ENCODE measurements at places on chromosomes 12 and 14. TPM values are rescaled to one million over a fixed set of nuclear protein-coding genes. Genes with fewer than 3 reads are reported as not detected.

DNA sequence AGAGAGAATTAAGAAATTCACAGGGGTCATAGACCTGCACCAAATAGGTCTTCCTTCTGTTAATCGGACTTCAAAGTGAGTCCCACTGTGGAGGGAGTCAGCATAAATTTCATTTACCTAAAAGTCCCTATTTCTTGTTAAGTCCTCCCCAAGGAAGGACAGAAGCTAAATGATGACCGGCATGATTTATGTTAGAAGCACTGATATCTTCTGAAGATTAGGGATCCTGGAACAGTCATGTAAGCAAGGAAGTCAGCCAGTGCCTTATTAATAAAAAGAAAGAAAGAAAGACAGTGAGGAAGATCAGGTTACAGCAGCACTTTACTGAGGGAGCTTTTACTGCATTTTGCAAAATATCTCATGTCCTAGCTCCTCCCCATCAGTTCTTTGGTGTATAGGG is 287.5 kb downstream of the FOXG1 start:
- DNase-seq: no peak
- no peaks in the 10 kb centered on the region for H3K27me3 ChIP-seq
- H3K4me3 ChIP-seq: no peak overlapping the region
- no peak overlapping the region for H3K27ac ChIP-seq
- no peaks in the 10 kb centered on the region for H3K36me3 ChIP-seq

DNA sequence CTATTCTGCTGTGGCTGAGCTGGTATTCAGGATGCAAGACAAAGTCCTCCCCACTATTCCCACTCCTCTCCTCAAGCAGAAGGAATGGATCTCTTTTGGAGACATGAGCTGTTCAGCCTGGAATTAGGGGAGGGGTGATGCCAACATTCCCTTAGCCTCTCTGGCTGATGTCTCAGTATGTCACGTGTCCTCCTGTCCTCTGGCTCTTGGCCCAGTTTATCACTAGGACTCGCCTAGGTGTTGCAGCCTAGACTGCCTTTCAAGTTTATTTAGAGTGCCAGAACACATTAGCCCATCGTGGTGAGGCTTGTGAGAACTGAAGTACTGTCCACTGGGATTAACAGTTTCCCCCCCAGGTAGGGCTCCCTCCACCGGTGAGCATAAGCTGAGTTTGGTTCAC is 239.9 kb upstream of the MIS18BP1 start:
- H3K4me1 ChIP-seq: no peaks in the 10 kb centered on the region
- no peak for DNase-seq
- H3K36me3 ChIP-seq: no peaks in the 10 kb centered on the region
- H3K27me3 ChIP-seq: no peaks in the 10 kb centered on the region
- no peak overlapping the region for H3K4me3 ChIP-seq
- H3K27ac ChIP-seq: no peak overlapping the region

- no peaks in the 10 kb centered on the region for H3K27me3 ChIP-seq
- H3K4me1 ChIP-seq: peaks cover 14% of the 10 kb centered on the region
- H3K36me3 ChIP-seq: no peaks in the 10 kb centered on the region
- H3K27ac ChIP-seq: no peak within 1 kb of the TSS
- no peak for DNase-seq
Observed at GRCh38 chr12:5945071-5946008, at the start of gene ANO2. Gene ANO2 (minus strand): TSS chr12:5945259. CDS start chr12:5945217, 42 bp downstream.

- H3K36me3 ChIP-seq: no peaks in the 10 kb centered on the region
- no peak for DNase-seq
- peaks cover 8% of the 10 kb centered on the region for H3K4me1 ChIP-seq
- H3K27me3 ChIP-seq: no peaks in the 10 kb centered on the region
- H3K4me3 ChIP-seq: no peak overlapping the region
Observed at GRCh38 chr12:42343721-42344120, 17.8 kb downstream of the PPHLN1 start.

- H3K27ac ChIP-seq: no peak overlapping the region
- H3K4me1 ChIP-seq: peaks cover 4% of the 10 kb centered on the region
- no peak for DNase-seq
Observed at GRCh38 chr12:126507231-126507630, 1442.0 kb downstream of the AACS start.

GRCh38 chr12:127025545-127025944 is 1241.4 kb upstream of the TMEM132C start:
- no peaks in the 10 kb centered on the region for H3K4me1 ChIP-seq
- no peaks in the 10 kb centered on the region for H3K36me3 ChIP-seq
- H3K4me3 ChIP-seq: no peak overlapping the region

The KRT77 gene
- not detected for total RNA-seq

- H3K27me3 ChIP-seq: no peaks in the 10 kb centered on the region
- H3K36me3 ChIP-seq: no peaks in the 10 kb centered on the region
- peak overlapping the region; percentile 82 for H3K27ac ChIP-seq
- DNase-seq: no peak
- H3K4me3 ChIP-seq: peak overlapping the region; percentile 49
- H3K4me1 ChIP-seq: peaks cover 47% of the 10 kb centered on the region
Observed at GRCh38 chr12:92506460-92506859, 196.3 kb upstream of the PLEKHG7 start.

- H3K27me3 ChIP-seq: no peaks in the 10 kb centered on the region
- no peak for DNase-seq
- H3K4me3 ChIP-seq: no peak overlapping the region
- H3K36me3 ChIP-seq: peaks cover 77% of the 10 kb centered on the region
Observed at GRCh38 chr12:48145981-48146380, 11.3 kb downstream of the ASB8 start.

- H3K4me3 ChIP-seq: no peak overlapping the region
- H3K4me1 ChIP-seq: no peaks in the 10 kb centered on the region
- DNase-seq: no peak
- H3K36me3 ChIP-seq: no peaks in the 10 kb centered on the region
Observed at GRCh38 chr14:38127784-38128183, 79.9 kb upstream of the SSTR1 start.

The MIP gene
- not detected for total RNA-seq

DNA sequence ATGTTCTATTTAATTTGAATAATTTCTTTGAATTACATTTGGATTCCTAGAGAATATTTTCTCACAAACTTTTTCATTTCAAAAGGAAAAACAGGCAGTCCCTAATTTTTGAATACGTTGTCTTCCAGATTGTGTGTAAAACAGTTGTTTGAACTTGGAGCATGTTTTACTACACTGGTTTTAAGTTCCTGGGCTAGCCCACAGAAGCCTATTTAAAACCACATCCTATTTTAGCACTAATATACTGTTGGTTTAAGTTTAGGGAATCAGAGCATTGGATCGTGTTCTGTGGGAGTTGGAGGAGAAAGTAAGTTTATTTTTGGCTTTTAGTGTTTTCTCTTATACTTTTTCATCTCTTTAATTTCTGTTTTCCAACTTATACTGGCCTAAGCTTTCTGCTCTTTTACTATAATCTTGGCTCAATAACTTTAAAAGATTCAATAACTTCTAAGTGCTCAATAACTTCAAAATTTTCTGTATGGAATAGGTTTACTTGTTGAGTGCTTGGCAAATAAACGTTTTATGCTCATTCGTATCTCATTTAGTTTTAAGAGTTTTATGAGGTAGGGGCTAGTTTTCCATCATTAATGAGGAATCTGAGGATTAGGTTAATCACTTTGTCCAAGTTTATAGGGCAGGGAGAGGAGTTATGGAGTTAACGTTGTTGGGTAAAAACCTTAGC is 14.9 kb downstream of the LEMD3 start:
- no peaks in the 10 kb centered on the region for H3K36me3 ChIP-seq
- no peak overlapping the region for H3K4me3 ChIP-seq
- H3K27ac ChIP-seq: no peak overlapping the region
- H3K27me3 ChIP-seq: no peaks in the 10 kb centered on the region
- peaks cover 20% of the 10 kb centered on the region for H3K4me1 ChIP-seq
- DNase-seq: no peak

DNA sequence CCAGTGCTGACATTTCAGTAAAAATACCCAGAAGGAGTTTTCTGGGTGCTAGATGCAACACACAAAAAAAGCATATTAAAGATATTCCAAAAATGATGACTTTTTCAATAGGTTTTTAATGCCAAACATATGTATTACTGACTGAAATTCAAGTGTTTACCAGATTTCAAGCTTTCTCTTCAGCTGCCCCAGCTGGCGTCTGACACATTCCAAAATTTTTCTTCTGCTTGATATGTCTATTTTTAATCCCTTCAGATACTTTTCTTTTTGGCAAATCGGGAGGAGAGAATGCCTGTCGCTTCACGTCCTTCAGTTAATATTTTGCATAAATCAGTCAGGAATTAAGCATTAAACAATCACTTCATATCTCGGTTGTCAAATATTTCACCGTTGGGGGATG is 7.1 kb upstream of the CCDC60 start:
- DNase-seq: no peak
- no peaks in the 10 kb centered on the region for H3K36me3 ChIP-seq
- H3K4me3 ChIP-seq: peak overlapping the region; percentile 29
- no peaks in the 10 kb centered on the region for H3K27me3 ChIP-seq
- no peak overlapping the region for H3K27ac ChIP-seq

DNA sequence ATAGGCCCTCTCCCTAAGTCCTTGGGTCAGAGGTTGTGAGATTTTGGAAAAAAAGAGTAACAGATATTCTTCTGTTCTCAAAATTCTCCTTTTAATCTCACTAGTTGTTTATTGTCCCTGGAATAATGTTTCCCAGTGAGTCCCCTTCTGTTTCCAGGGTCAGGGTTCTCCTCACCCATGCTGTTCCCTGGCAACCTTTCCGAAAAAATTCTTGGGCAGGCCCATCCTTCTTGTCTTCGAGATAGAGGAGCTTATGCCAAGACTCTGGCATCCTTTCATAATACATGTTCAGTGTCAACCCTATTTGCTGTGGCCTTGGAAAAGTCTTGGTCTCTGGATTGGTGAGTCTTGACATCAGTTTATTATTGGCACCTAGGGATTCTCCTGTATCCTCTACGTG is 212.4 kb upstream of the FAR2 start:
- H3K27ac ChIP-seq: no peak overlapping the region
- no peaks in the 10 kb centered on the region for H3K27me3 ChIP-seq
- no peaks in the 10 kb centered on the region for H3K4me1 ChIP-seq

The OR10P1 gene
- total RNA-seq: not detected

DNA sequence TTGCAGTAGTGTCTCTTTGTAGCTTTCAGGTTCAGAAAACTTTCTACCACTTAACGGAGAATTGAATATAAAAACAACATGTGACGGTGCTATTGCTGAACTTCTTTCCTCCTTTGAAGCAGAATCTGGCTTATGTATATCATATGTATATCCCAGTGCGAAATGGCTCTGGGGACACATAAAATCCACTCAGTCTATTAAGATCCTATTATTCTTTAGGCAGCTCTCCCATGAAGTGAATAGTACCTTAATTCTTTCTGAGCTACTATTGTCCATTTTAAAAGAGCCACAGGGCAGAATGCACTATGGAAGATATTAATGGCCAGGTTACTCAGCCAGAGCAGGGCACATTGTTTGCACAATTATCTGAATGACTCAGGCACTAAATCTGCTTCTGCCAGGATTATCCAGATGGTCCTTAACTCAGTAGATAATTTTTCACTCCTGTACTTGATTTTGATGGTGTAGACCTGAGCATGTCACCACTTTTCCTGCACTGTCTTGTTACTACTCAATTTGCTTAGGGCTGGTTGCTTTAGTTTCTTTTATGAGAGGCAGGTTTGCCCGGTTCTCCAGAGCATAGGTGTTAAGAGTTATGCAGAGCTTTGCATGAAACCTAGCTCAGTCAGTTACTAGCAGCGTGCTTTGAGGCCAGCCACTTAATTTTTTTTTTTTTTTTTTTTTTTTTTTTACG is 5.5 kb downstream of the CNTN1 start:
- H3K27ac ChIP-seq: no peak overlapping the region
- no peaks in the 10 kb centered on the region for H3K4me1 ChIP-seq
- no peaks in the 10 kb centered on the region for H3K27me3 ChIP-seq
- H3K36me3 ChIP-seq: no peaks in the 10 kb centered on the region

- no peaks in the 10 kb centered on the region for H3K36me3 ChIP-seq
- no peak overlapping the region for H3K4me3 ChIP-seq
- no peaks in the 10 kb centered on the region for H3K4me1 ChIP-seq
- no peak overlapping the region for H3K27ac ChIP-seq
Observed at GRCh38 chr12:87085286-87085685, 829.1 kb upstream of the MGAT4C start.

DNA sequence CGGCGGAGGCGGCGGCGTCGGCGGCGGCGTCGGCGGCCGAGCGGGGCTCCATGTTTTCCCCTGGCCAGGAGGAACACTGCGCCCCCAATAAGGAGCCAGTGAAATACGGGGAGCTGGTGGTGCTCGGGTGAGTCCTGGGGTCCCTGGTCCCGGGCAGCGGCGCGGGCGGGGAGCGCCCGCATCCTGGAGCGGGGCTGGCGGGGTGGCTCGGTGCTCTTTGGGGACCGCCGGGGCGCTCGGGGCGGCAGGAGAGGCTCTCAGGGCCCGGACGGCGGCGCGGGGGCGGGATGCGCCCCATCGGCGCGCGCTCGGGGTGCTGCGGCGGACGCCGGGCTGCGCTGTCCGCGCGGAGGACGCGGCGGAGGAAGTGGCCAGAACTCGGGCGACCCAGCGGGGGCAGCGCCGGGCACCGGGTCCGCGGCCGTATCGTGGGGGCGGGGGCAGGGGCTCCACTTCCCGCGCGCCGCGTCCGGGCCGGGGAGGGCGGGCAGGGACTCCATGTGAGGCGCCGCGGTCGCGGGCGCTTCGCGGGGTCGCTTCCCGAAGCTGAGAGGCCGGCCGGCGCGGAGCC is 485 bp downstream of the PELI2 start:
- no peaks in the 10 kb centered on the region for H3K36me3 ChIP-seq
- H3K27ac ChIP-seq: peak overlapping the region; percentile 90
- peaks cover 11% of the 10 kb centered on the region for H3K4me1 ChIP-seq
- no peaks in the 10 kb centered on the region for H3K27me3 ChIP-seq
- peak overlapping the region; percentile 94 for H3K4me3 ChIP-seq

DNA sequence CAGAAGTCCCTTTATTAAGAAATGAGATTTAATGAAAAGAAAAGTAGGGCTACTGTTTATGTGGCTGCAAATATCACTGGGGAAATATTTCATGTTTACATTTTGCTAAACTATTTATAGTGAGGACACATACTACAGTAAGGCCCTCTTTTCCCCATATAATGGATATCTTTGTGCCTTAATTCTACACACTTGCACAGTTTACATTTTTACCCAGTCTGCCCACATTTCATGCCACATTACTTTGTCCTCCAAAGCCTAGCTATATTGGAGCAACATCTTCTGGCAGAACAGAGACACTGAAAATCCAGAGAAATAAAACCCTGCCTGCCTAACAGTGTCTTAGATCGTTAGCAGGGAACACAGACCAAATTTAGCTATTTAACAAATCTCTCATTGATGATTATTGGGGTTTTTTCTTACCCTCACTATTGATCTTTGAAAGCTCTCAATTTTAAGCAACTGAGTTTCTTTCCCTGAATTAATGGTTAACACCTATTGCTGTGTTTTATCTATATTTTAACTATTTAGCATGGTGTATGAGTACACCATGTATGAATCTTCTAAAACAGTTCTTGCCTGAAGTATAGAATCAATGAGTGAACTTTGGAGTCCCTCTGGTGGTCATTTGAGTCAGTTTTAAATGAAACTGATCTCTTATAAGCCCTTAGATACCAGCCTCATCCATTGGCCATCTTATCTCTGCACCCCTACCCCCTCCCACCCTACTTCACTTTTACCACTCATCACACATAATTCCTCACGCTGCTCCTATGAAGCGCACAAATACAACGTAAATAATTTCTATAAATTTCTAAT is 170.2 kb downstream of the BCAT1 start:
- no peaks in the 10 kb centered on the region for H3K27me3 ChIP-seq
- no peaks in the 10 kb centered on the region for H3K4me1 ChIP-seq
- H3K4me3 ChIP-seq: no peak overlapping the region
- H3K36me3 ChIP-seq: no peaks in the 10 kb centered on the region

The PLEKHG7 gene
- total RNA-seq: not detected

The GPR84 gene
- 2.3 TPM for total RNA-seq

All from thoracic aorta (tissue), 2 donors.